HS-5 (cell line): ENCODE measurements at places on chromosomes 3 and 15.

GRCh38 chr15:64209680-64210334 is 47.0 kb upstream of the PPIB start:
- peak; percentile 23 for DNase-seq

GRCh38 chr3:78912687-78913086 is 855.1 kb downstream of the ROBO1 start:
- DNase-seq = no peak

- no peak for DNase-seq
These were observed 264.1 kb downstream of the CD47 start for GRCh38 chr3:107826727-107827126.

DNA sequence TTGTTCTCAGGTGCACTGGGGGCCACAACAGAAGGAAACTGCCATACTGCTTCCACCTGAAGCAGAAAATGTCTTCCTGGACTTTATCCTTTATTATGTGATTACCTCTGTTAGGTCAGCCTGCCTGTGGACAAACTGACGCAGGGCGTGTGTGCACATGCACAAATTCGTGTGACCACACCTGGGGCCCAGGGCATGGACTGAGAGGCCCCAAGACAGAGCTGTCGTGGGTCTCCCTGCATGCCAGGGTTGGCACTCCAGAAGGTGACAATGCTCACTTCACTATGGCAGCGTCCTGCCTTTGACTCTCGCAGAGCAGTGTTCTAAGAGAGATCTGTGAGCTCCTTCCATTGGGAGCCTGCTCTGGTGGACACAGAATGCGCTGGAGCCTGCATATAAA is 34.5 kb downstream of the CCDC12 start:
- DNase-seq = no peak

DNA sequence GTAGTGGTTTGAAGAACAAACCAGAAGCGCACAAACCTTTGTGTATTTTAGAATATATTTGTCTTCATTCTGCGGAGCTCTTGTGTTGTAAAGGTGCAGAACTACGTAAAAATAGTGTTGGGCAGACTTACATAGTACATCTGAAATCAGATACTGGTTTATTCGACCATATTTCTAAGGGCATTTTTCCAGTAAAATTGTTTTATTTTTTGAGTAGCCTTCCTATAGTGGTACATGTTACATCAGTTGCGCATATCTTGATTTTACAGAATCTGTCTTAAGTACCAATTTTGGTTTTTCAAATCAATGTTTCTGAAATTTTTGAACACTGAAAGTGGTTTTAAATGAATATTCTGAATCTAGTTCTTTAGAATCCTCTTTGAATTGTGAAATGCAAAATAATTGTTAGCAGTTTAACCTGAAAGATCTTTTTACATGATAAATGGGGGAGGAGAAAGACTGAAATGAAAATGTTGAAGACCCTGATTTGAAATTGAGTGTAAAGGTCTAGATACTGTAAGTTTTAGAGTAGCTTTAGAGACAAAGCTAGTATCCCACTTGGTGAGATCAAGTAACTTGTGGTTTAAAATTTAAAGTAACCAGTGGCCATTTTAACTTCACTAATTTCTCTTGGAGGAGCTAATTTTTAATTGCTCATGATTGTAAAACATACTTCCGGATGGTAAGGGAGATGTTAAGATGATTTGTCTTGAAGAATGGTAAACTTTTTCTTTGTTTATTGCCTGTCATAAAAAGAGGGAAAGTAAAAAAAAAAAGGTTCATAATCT is 15.5 kb upstream of the CHD2 start:
- no peak for DNase-seq

- DNase-seq = no peak
These were observed 858.9 kb upstream of the CFAP20DC start for GRCh38 chr3:59908701-59909100.

GRCh38 chr3:149610351-149611105 is 47.3 kb downstream of the WWTR1 start:
- DNase-seq = no peak

GRCh38 chr3:23067116-23067515 is 136.0 kb upstream of the UBE2E2 start:
- no peak for DNase-seq

DNA sequence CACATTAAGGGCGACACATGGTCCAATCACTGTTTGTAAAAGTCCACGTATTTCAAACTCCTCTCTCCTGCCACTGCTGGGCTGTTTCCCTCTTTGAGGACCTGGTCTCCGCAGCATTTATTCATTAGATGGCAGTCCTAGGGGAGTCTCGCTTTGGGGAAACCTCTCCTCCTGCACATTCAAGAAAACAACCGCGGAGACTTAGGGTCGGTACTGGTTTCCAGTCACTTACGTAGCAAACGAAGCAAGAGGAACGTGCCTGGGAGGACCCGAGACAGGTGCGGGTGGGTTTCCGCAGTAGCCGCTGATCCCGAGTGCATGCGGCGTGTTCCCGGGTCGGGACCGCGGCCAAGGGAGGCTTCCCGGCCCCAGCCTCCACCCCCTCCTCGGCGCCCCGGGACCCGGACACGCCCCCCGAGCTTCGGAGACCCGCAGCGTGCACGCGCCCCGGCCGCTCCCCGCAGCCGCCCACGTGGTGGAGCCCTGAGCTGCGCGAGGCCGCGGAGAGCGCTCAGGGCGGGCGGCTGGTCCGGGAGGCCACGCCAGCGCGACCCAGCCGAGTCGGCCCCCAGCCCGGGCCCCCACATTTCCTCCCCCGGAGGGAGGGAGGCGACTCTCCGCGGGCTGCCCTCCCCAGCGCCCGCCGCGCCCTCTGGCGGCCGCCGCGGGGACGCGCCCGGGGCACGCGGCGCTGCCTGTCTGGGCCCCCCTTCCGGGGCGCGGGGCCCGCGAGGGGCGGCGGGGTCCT is 1.1 kb upstream of the IGF1R start:
- no peak for DNase-seq

- no peak for DNase-seq
These were observed 23.7 kb downstream of the CFAP92 start for GRCh38 chr3:128969993-128970739.

- DNase-seq = no peak
These were observed 479.4 kb upstream of the KCNMB2 start for GRCh38 chr3:178056868-178057267.
